ENCODE measurements at places on chromosomes 16 and 17.

GRCh38 chr16:68087688-68088087 lies 2.5 kb downstream of the NFATC3 start:
- no peak for DNase-seq

- DNase-seq = no peak
Measured at GRCh38 chr16:54798267-54798666, 132.4 kb upstream of the IRX5 start.

- no peak for DNase-seq
Measured at GRCh38 chr17:2892305-2892971, 96.2 kb downstream of the RAP1GAP2 start.

GRCh38 chr16:651844-652243 lies 2.7 kb downstream of the WDR90 start:
- DNase-seq = no peak

- DNase-seq = no peak
Measured at GRCh38 chr17:79984045-79984840, 51.4 kb downstream of the TBC1D16 start.

DNA sequence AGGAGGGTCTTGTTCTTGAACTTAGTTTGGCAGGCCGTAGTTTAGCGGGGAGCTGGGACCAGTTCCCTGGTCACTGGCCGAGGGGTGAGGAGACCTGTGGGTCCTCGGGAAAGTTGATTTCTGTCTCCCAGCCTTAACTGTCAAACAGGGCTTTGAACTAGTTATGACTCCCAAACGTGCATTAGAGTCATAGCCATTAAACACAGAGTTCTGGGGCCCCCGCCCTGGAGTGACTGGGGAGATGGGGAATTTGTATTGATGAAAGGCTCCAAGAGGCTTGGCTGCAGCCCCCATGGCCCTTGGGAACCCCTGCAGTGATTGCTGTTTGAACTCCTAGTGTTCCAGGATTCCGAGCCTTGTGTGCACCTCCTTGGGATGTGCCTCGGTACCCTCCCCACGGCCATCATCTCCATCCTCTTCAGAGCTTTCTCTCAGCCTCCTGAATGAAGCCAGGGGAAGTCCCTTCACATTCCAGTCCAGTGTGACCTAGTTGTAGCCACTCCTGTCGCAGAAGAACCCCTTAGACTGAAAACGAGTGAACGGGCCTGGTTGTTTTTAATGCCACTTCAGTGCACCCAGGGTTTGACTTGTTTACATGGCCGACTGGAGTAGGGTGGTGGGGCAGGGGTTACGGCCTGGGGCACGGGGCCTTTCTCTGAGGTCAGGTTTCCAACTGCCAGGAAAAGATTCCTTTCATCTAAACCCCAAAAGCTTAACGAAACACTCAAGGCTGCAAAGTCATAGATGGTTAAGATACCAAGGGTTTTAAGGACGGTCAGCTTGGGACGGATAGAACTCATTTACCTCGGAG lies 1.4 kb downstream of the MPRIP start:
- DNase-seq = no peak

- no peak for DNase-seq
Measured at GRCh38 chr16:3879887-3880564, 487 bp downstream of the CREBBP start.

DNA sequence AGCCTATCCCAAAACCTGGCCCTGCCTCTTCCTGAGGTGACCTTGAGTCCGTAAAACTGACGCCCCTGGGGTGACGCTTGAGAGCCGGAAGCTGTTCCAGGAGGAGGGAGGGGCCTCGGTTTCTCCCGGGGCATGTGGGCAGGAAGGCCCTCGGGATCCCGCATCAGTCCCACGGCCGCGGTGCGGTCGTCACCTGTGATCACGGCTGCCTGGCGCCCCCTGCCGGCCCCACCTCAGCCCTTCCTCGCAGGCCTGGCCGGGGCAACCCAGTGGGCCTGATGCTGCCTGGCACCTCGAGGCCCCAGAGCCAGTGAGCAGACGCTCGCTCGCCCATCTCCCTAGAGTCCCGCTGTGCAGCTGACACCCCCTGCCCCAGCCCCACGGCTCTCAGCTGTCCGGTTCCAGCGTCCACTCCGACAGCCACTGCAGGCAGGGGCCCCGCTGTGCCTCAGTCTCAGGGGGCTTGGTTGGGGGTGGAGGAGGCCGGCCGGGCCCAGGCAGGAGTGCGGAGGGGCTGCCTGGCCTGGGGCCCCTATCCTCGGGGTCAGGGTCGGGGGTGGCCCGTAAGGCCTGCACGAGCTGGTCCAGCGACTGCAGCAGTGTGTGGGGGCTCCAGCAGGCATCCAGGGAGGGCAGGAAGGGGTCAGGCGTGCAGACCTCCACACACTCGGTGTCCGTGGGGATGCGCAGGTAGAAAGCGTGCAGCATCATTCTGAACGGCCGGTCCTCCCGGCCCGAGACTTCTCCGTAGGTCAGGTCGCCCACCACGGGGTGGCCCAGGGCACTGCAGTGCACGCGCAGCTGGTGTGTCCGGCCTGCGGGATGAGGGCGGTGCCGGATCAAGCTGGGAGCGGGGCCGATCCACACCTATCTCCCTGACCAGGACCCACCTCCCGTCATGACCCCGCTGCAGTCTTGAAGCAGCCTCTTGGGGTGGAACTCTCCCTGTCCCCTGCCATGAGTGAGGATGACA lies 2.3 kb downstream of the RPUSD1 start:
- no peak for DNase-seq

DNA sequence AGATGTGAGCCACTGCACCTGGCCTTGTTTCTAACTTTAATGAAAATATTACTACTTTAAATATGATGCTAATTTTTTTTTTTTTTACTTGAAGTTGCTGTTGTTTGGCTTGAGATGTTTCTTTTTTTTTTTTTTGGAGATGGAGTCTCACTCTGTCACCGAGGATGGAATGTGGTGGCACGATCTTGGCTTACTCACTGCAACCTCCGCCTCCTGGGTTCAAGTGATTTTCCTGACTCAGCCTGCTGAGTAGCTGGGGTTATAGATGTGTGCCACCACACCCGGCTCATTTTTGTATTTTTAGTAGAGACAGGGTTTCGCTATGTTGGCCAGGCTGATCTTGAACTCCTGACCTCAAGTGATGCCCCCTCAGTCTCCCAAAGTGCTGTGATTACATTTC lies 23.6 kb downstream of the IGSF6 start:
- DNase-seq = no peak

DNA sequence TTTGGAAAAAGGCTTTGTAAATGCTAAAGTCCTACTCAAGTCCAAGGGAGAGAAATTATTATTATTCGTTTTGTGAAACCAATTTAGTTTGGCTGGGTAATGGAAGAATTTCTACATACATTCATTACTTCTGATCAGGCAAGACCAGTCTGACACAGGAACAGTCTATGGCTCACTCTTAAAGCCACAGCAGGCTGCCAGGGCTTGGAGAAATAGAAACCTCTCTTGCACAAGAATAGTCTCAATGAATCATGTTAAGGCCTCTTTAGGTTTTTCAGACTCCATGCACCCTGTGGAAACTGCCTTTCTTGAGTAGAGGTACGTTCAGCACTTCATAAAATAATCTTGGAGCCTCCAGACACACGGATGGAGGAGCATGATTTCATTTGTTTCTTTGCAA lies 167.7 kb downstream of the IRX3 start:
- no peak for DNase-seq

DNA sequence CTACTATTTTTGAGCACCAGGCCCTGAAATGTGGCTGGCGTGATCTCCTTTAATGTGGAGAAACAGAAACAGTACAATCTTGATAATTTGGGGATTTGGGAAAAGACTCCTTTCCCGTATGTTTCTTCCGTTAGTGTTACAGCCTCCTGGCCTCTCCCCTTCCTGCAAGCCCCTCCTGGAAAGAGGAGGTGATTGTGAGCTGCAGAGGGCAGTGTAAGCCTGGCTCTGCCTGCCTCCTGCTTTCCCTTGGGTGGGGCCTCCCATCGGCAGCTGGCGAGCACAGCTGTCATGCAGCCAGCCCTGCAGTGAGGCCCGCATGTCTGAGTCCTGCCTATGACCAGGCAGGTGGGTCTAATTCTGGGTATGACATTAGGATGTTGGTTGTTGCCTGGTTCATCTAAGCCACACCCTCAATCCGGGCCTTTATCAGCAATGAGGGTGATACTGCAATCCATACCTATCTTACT lies 48.7 kb upstream of the WSB1 start:
- peak; percentile 19 for DNase-seq

DNA sequence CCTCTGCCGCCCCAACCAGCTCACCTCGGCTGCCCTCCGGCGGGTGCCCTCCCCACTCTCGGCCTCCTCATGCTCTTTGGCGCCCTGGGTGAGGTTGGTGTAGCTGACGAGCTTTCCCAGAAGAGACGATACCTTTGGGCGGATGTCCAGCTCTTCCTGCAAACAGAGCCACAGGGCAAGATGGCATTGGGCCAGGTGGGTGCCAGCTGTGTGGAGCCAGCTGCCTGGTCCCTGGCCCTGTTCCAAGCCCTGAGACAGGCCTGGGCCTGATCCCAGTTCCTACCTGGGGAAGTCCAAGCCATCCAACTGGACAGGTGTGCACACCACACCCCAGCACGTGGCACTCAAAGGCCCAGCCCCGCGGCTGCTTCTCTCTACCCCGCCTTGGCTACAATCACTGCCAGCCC lies 6.9 kb downstream of the SLC12A4 start:
- no peak for DNase-seq

DNA sequence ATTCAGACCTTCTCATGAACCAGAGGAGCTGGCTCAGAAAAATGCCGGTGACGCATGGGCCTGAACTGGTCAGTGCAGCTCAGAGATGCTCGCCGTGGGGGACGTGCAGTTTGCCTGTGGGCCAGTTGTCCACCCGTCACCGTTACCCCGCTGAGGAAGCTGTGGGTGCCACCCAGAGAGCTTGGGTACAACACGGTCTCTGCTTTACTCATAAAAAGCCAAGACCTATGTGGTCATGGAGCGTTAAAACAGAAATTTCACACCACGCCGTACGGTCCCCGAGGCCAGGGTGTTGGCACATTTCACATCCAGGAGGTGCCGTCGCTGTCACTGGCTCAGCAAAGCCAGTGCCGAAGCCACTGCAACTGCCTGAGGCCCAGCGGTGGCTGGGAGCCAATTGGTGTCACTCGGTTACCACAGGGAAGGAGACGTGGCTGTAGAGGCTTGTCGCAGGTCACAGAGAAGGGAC lies 120.9 kb downstream of the METRNL start:
- DNase-seq = no peak

GRCh38 chr17:57515662-57516211 lies 229.4 kb downstream of the CCDC182 start:
- DNase-seq = no peak

GRCh38 chr17:7348478-7349242 lies 3.3 kb upstream of the KCTD11 start:
- DNase-seq = no peak

DNA sequence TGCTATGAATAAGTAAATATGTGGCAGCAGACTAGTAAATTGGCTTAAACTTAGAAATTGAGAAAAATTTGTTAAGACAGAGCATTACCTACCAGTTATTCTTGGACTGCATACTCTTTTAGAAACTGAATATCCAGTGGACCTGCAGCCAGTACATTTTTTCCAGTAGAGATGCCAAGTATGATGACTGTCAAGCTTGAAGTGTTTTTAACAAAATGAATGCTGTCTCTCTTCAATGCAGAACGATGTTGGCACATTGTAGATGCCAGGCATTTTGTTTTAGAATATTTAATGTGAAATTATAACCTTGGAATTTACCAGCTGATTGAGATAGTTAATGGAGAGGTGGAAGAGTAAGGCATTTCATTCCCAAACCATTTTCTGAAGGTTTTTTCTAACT lies 52.5 kb downstream of the NFAT5 start:
- no peak for DNase-seq

DNA sequence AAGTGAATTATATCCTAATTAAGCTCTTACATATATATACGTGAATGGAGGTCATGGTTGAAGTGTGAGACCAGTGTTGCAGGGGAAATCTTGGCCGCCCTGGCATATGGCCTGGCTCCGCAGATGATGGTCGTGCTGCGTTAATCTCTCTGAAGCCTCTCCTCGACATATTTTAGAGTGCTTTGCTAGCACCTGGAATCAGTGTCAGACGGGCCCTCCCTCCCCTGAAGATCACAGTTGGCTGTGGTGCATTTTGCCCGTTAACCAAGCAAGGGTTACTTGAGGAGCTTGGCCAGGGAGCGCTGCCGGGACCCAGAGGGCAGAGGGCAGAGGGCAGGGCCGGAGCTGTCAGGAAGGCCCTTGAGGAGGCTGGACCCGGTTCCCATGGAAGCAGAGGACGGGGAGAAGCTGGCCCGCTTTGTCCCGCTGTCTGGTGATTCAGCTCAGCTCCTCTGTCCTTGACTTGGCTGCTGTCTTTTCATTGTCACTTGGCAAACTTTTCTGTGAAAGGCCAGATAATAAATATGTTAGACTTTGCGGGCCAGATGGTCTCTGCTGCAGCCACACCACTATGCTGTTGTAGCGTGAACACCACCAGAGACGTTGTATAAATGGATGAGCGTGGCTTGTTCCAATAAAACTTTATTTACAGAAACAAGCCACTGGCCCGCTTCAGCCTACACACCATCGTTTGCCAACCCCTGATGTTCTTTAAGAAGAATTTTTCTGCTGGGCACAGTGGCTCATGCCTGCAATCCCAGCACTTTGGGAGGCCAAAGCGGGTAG lies 32.3 kb downstream of the CIBAR2 start:
- DNase-seq = no peak

GRCh38 chr16:89084814-89085612 lies 8.6 kb upstream of the ACSF3 start:
- no peak for DNase-seq

DNA sequence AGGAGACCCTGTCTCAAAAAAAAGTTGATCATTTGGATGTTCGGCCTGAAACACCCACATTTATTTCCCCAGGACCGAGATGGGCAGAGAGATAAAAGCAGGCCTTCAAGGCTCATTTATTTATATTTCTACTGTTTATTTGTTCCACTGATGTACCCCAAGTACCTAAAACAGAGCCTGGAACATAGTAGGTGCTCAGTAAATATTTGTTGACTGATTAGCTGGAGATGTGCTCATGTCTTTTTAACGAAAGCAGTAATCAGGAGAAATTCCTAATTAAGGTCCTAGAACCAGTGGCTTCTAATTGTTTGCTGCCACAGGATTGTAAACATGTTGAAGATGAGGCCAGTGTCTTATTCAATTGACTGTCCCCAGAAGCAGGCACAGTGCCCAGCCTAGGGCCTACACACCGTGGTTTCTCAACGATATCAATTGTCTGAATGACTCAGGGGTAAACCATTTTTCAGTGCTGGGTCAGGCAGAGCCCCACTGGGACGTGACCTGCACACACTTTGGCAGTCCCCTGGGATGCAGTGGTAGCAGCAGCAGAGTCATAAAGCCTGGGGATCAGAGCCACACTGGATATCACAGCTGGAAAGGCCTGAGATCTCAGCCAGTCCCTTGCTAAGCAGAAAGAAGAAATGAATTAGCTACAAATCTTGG lies 34.8 kb downstream of the SOST start:
- DNase-seq = no peak

GRCh38 chr16:64951193-64951592 lies 170.7 kb downstream of the CDH11 start:
- no peak for DNase-seq

GRCh38 chr16:19833581-19833980 lies 51.1 kb downstream of the GPRC5B start:
- no peak for DNase-seq

DNA sequence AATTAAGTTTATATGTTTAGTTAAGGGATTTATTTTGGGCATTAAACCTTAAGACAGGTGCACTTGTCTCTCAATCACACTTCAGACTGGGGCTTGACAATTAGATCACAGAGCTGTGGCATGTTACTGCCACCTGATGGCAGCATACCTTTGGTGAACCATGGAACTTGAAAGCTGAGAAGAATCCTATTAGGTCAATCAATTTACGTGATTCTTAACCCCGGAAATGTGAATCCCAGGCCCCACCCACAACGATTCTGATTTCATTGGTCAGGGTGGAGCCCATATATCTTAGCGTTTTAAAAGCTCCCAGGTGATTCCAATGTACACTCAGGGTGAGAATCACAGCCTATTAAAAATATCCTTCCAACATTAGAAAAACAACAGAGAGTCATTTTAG lies 91.0 kb downstream of the GSG1L start:
- peak; percentile 8 for DNase-seq
